ENCODE measurements at places on chromosomes 3 and 15.

DNA sequence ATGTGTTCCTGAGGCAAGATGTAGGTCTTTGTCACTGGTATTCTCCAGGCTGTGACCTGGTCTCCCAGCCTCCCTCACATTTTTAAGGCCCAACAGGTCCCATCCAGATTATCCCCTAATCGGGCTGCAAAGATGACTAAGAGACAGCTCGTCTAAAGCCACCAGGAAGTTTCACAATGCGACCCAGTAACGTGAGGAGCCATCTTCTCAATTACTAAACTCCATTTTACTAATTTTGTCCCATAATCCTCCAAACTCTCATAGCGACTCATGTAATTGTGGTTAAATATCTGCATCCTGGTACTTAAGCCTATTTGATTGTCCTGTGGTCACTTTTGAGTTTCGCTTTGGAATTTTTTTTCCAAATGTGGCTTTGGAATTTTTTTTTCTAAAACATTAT lies 8.7 kb upstream of the PLA2G4F start:
- DNase-seq = peak; percentile 7

DNA sequence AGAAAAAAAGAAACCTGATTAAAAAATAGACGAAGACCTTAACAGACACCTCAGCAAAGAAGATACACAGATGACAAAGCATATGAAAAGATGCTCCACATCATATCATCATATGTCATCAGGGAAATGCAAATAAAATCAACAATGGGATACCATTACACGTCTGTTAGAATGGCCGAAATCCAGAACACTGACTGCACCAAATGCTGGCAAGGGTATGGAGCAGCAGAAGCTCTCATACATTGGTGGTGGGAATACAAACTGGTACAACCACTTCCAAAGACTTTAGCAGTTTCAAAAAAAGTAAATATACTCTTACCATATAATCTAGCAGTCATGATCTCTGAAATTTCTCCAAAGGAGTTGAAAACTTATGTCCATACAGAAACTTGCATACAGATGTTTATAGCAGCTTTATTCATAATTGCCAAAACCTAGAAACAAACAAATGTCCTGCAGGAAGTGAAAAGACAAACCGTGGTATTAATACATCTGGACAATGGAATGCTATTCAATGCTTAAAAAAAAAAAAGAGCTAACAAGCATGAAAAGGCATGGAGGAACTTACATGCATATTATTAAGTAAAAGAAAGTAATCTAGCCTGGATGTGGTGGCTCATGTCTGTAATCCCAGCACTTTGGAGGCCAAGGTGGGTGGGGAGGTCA lies 107.4 kb downstream of the HES1 start:
- DNase-seq = no peak

- no peak for DNase-seq
Observed at GRCh38 chr3:192958219-192958872, 40.7 kb upstream of the MB21D2 start.

DNA sequence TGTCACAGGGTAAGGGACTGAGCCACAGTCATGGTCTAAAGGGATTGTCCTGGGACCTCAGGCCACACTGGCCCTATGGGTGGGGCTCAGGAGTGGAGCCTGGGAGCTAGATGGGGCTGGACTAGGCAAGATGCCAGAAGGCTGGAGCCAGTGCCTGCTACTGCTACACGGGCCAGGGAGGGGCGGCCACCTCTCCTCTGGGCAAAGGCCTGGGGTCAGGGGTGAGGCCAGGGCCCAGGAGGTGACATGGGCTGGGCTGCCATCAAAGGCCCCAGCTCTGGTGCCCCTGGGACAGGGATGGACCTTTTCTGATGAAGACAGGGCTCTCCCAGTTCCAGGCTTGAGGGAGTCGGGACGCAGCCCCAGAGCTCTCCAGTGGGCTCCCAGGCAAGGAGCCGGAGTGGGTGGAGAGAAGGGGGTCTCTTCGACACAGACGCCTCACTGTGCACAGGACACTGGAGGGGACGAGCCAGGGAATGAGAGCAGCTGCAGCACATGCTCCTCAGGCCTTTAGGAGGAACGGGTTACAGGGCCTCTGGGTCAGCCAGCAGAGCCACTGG lies 62.1 kb upstream of the IQSEC1 start:
- no peak for DNase-seq

DNA sequence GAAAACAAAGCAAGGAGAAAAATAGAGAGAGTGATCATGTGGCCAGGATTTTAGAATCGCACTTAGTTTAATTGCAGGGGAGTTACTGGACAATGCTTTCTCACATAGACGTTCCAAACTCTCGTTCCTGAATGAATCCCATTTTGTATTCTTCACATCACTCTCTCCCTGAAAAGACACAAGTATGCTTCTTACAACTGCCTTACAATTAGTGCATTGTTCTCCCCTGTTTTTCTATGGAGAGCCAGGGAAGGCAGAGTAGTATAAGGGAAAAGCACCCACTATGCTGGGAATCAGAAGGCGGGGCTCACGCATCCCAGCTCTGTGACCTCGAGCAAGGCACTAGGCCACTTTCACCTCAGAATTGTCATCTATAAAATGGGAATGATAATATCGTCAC lies 14.4 kb downstream of the TMOD2 start:
- DNase-seq = no peak

- DNase-seq = peak; percentile 59
Observed at GRCh38 chr15:37981775-37982174, 47.3 kb downstream of the TMCO5A start.

GRCh38 chr15:60582370-60583036 lies 103.6 kb upstream of the ICE2 start:
- DNase-seq = peak; percentile 42

- DNase-seq = no peak
Observed at GRCh38 chr3:32194653-32195052, 43.8 kb upstream of the CMTM8 start.

DNA sequence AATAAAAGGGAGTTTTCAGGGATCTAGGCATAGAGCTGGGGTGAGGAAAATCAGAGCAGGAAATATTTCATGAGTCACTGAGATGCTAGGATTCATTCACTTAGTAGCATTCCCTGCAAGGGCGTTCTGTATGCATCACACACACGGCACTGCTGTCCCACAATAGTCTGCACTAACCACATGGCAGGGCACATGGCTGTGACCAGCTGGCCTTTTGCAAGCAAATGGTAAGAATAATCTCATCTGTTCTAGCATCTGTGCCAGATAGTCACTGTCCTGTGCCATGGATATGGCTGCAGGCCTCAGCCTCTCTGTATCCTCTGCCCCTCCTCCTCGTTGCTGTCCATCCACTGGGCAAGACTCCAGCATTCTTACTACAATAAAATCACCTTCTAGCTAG lies 37.8 kb downstream of the BOC start:
- DNase-seq = peak; percentile 59

DNA sequence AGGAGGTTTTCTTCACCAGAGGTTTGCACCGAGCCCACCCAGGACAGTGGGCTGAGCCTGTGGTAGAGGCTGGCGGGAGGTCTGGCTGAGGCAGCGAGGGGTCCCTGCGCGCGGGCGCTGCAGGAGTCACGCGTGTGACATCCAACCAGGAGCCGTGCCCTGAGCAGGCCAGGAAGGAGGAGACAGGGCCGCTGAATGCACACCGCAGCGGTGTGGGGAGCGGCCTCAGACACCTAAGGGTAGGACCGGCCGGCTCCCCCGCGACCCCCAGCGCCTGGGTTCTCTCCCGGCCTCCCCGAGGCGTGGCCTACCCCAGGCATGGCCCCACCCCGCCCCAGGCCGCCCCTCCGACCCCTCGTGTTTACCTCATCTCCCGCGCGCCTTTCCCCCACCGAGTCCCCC lies 412 bp downstream of the SLC41A3 start:
- peak; percentile 39 for DNase-seq

DNA sequence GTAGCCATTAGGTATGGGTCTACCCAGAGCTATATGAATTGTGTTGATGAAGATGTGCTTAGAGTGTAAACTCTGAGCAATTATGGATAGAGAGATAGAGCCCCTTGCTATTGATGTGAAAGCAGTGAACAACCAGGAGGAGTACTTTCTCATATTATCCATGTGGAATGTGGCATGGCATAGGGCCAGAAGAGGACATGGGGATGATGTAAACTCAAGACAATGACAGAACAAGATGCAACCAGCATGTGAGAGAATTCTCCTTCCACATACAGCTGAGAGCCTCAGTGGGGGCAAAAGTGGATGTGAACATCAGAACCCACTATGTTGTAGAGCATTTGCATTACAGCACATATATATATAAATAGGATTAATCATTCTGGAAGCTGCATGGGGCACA lies 36.4 kb upstream of the BNC1 start:
- DNase-seq = peak; percentile 35

All from fibroblast of villous mesenchyme (primary cell).